Fibroblast of villous mesenchyme (primary cell): ENCODE measurements at places on chromosomes 16 and 17. TPM values are rescaled to one million over a fixed set of nuclear protein-coding genes. Genes with fewer than 3 reads are reported as not detected.

The AATK gene
- under 0.01 and 0.32 TPM in 2 replicates for total RNA-seq

DNA sequence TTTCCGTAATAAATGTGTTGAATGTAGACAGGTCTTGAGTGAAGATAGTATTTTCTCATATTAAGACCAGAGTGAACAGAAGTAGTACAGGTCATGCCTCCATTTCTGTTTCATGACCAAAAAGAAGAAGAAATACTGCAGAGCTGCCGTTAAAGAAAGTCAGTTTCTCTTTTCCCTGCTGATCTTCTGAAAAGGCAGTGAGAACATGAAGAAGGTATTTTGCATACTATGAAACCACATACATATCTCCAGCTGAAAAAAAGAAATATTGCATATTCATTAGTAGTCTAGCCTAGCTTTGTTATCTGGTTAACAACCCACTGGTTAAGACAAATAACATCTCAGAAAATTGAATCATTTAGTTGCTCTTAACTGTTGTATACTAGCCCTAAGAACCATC lies 138.4 kb downstream of the PHKB start:
- DNase-seq: no peak

DNA sequence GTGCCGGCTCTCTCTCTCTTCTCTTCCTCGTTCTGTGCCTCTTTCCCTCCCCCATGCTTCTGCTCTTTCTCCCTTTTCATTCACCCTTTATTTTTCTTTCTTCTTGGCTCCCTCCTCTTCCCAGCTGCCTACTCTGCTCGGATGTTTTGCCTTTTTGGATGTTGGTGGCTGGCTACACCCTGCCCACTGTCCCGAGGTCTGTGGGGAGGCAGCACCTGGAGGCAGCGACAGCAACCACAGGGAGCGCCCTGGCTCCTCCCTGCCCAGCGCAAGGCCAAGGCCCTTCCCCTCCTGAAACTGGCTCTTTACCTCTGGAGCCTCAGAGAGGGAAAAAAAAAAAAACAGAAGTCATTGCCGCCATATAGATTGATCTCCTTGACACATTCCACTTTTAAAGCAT lies 20.0 kb downstream of the CLUAP1 start:
- DNase-seq: no peak

DNA sequence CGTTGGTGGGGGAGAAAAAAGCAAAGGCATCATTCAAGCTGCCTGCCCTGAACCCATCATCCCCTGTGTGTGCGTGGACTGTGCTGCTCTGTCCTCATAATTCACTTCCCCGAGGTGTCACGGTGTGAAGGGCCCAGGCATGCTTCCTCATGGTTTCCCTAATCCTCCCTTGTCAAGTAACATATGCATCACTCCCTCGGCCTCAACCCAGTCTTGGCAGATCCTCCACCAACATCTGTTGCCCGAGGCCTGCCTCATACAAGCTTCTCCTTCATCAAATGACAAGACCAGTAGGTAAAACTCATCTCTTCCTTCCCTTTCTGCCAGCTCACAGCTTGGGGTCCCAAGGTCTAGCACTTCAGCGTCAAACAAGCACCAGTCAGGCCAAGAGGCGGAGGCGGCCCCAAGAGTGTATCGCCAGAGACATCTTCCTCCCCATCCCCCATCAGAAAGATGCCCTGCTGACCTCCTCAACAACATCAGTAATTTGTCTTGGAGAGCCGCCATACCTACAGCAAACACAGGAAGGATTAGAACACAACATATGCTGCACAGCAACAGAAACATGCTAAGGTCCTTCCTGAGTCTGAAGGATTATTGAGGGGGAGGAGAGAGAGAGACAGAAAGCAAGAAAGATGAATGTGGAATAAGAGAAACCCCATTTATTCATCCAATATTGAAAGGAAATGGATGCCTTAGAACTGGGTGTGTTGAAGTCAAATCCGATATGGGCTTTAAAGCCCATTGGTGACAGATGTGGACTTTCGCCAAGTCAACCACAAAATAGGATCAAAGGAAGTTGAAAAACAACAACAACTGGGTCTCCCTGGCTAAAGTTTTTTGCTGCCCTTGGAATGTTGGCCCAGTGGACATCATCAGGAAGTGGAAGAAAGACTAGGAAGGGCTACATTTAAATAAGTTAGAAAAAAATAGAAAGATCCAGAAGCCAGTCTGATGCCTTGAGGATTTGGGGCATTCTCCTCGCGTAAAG lies 38.4 kb downstream of the SOX9 start:
- no peak for DNase-seq

DNA sequence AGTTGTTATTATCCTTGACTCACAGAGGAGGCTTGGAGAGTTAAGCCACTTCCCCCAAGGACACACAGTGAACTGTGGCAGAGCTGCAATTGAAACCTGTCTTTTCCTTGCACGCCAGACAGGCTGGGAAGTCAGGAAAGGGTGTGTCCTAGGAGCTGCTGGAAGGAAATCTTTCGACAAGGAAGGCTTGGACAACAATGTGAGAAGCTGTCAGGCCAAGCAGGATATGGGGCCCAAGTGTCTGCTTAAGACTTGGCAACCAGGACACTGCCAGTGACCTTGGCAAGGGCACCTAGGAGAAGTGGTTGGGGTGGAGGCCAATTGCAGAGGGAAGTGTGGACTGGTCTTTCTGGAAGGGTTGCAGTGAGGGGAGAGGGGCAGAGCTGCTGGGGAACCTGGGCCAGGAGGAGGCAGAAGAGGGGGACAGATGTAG lies 2.1 kb upstream of the CAMKK1 start:
- DNase-seq: no peak

GRCh38 chr17:41654678-41655607 lies 30.6 kb upstream of the KRT17 start:
- DNase-seq: no peak

- DNase-seq: no peak
These were observed 22.1 kb downstream of the HS3ST6 start for GRCh38 chr16:1895949-1896675.

DNA sequence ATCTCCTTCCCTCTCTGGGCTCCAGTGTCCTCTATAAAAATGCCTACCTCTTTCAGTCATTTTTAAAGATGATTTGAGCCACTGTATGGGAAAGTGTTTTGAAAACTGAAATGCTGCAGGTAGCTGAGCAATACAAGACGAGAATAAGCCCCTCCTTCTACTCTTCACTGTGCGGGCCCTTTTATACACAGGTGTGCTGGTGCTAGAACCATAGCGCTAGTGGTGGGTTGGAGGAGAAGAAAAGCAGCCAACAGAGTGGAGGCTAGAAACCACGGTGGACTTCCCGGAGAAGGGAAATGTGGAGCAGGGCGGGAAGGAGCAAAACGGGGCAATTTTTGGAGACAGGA lies 58.2 kb upstream of the DLX4 start:
- DNase-seq: no peak

The IL21R gene
- total RNA-seq: 0.43 and 1.9 TPM in 2 replicates

DNA sequence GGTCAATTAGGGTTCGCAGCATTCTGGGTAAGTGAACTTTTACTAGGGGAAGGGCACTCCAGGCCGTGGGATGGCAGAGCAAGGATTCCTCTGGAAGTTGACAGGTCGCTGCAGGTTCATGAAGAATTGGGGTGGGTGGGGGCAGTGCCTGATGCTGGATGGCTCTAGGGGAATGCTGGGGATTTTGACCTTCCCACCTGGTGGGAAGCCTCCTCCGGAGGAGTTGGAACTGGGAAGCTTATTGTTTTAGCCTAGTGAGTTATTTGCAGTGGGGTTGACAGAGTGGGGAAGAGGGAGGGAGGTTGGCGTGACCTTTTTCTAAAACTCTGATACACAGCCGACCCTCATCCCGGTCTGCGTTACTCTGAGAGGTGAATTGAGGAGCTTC lies 606 bp upstream of the C17orf113 start:
- DNase-seq: no peak

GRCh38 chr17:859061-859823 lies 77.1 kb downstream of the MRM3 start:
- DNase-seq: peak; percentile 79

GRCh38 chr17:3852561-3852960 lies 6.5 kb upstream of the NCBP3 start:
- DNase-seq: no peak

The BRCA1 gene
- total RNA-seq: 11.9 and 16.8 TPM in 2 replicates

The SLC38A8 gene
- not detected in 2 replicates for total RNA-seq

- no peak for DNase-seq
These were observed 22.7 kb upstream of the STH start for GRCh38 chr17:45976391-45976754.

DNA sequence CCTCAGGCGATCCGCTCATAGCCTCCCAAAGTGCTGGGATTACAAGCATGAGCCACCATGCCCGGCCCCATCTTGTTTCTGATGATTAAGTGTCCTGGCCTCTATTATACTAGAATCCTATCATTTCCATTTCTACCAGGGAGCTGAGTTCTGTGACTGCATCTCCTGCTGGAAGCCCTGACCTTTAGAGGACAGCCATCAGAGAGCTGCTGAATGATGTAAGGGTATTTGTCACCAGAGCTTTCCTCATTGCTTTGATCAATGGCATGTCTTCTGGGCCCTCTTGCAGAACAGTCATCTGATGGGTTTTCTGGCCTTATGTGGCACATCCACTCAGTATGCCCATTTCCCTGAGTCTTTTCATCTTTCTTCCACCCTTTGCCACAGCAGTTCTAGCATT lies 39.9 kb downstream of the PSMD12 start:
- DNase-seq: no peak

DNA sequence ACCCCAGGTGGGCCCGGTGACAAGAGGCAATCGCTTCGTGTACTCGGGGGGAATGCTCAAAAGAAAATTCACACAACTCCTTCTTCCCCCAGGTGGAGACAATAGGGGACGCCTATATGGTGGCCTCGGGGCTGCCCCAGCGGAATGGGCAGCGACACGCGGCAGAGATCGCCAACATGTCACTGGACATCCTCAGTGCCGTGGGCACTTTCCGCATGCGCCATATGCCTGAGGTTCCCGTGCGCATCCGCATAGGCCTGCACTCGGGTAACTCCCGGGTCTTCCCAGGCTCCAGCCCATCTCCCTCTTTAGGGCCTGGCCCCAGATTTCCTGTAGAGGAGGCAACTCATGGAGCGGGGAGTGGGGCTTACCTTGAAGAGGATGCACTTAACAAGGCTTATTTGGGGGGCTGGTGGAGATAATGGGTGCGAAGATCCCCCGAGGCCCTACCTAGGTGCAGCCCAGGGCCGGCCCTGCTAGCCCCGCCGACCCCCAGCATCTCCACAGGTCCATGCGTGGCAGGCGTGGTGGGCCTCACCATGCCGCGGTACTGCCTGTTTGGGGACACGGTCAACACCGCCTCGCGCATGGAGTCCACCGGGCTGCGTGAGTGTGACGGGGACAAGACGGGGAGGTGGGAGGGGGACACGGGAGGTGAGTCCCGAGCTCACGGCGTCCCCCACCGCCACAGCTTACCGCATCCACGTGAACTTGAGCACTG lies 13.0 kb downstream of the GUCY2D start:
- DNase-seq: no peak

DNA sequence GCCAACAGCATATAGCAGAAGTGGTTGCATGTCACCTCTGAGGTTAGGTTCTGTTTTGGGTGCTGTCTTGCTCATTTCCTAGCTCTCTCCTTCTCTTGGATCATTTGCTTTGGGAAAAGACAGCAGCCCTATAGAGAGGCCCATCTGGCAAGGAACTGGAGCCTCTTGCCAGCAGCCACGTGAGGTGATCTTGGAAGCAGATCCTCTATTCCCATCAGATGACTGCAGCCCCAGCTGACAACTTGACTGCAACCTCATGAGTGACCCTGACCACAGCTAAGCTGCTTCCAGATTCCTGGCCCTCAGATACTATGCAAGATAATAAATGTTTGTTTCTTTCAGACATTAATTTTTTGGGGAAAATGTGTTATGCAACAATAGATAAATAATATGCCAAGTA lies 213.3 kb upstream of the HS3ST4 start:
- no peak for DNase-seq

The TBC1D3G gene
- total RNA-seq: not detected in 2 replicates
